ENCODE measurements at places on chromosomes 6 and 20. TPM values are rescaled to one million over a fixed set of nuclear protein-coding genes. Genes with fewer than 3 reads are reported as not detected.
A peak's percentile ranks its signal among the peaks of the same experiment; 100 is the strongest.

The CTCFL gene
- not detected for total RNA-seq

The RAMACL gene
- total RNA-seq, result 5.3 TPM

The ERVFRD-1 gene
- total RNA-seq, result not detected

The MAPK13 gene
- 6.8 TPM for total RNA-seq

The NRSN1 gene
- total RNA-seq, result not detected

The PRDM13 gene
- not detected for total RNA-seq

The CFAP206 gene
- 0.27 TPM for total RNA-seq

The IRAK1BP1 gene
- total RNA-seq, result 4.6 TPM

The NRSN2 gene
- 8.4 TPM for total RNA-seq

The MYT1 gene
- total RNA-seq, result not detected

The EYS gene
- total RNA-seq, result 1.6 TPM

The SIGLEC1 gene
- not detected for total RNA-seq

The C20orf141 gene
- total RNA-seq, result not detected

The HLA-DPA1 gene
- total RNA-seq, result not detected

The CALHM6 gene
- total RNA-seq, result not detected

- H3K4me3 ChIP-seq, result no peak overlapping the region
- H3K36me3 ChIP-seq, result peaks cover 5% of the 10 kb centered on the region
- no peak overlapping the region for H3K27ac ChIP-seq
- H3K4me1 ChIP-seq, result no peaks in the 10 kb centered on the region
- peaks cover 35% of the 10 kb centered on the region for H3K27me3 ChIP-seq
- DNase-seq, result no peak
Observed at GRCh38 chr20:60144974-60145527, 186.8 kb downstream of the CDH26 start.

GRCh38 chr6:29589423-29590048, 4.6 kb downstream of the OR2H2 start:
- H3K27ac ChIP-seq, result no peak overlapping the region
- H3K27me3 ChIP-seq, result peaks cover 68% of the 10 kb centered on the region
- no peak overlapping the region for H3K4me3 ChIP-seq
- DNase-seq, result peak; percentile 65
- no peaks in the 10 kb centered on the region for H3K36me3 ChIP-seq

DNA sequence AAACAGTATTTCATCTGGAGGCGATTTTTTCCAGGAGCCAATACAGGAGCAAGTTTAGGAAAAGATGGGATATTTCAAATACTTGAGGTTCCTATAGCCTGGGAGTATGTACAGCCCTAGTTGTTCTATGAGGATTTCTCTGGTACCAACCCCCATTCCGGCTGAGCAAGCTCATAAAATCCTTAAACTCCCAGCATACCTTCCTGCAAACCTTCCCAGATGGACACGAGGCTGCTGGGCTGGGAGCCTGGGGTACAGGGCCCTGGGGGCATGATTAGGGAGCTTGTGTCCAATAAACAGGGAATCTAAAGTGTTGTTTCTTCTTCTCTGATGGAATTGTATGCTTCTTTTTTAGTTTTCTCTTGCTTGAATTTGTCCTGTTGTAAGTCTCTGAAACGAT, 1.5 kb downstream of the PRRC2A start:
- H3K27ac ChIP-seq, result peak overlapping the region; percentile 89
- H3K27me3 ChIP-seq, result no peaks in the 10 kb centered on the region
- peaks cover 57% of the 10 kb centered on the region for H3K36me3 ChIP-seq
- H3K4me1 ChIP-seq, result peaks cover 17% of the 10 kb centered on the region
- no peak for DNase-seq

- H3K4me1 ChIP-seq, result no peaks in the 10 kb centered on the region
- H3K36me3 ChIP-seq, result peaks cover under 1% of the 10 kb centered on the region
- H3K4me3 ChIP-seq, result no peak overlapping the region
- H3K27ac ChIP-seq, result no peak overlapping the region
Observed at GRCh38 chr6:158758451-158758860, 60.7 kb downstream of the EZR start.

DNA sequence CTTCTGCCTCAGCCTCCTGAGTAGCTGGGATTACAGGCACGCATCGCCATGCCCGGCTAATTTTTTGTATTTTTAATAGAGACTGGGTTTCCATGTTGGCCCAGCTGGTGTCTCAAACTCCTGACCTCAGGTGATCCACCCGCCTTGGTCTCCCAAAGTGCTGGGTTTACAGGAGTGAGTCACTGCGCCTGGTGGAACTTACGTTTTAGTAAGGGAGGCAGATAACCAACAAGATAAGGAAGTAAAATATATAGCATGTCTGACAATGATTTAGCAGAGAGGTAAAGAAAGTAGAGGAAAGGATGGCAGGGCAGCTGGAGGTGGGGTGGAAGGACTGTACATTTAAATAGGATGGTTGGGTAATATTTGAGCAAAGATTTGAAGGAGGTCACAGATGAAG, 12.8 kb upstream of the MYMX start:
- H3K4me3 ChIP-seq, result no peak overlapping the region
- no peaks in the 10 kb centered on the region for H3K36me3 ChIP-seq
- peaks cover 20% of the 10 kb centered on the region for H3K4me1 ChIP-seq
- no peaks in the 10 kb centered on the region for H3K27me3 ChIP-seq
- H3K27ac ChIP-seq, result no peak overlapping the region

GRCh38 chr6:166712286-166713228, 85.5 kb upstream of the RPS6KA2 start:
- no peak overlapping the region for H3K27ac ChIP-seq
- H3K4me3 ChIP-seq, result no peak overlapping the region
- no peak for DNase-seq
- H3K27me3 ChIP-seq, result peaks cover 14% of the 10 kb centered on the region
- no peaks in the 10 kb centered on the region for H3K4me1 ChIP-seq

GRCh38 chr6:105204331-105204730, 24.5 kb upstream of the POPDC3 start:
- H3K36me3 ChIP-seq, result no peaks in the 10 kb centered on the region
- DNase-seq, result no peak
- no peak overlapping the region for H3K4me3 ChIP-seq
- peaks cover 6% of the 10 kb centered on the region for H3K4me1 ChIP-seq

DNA sequence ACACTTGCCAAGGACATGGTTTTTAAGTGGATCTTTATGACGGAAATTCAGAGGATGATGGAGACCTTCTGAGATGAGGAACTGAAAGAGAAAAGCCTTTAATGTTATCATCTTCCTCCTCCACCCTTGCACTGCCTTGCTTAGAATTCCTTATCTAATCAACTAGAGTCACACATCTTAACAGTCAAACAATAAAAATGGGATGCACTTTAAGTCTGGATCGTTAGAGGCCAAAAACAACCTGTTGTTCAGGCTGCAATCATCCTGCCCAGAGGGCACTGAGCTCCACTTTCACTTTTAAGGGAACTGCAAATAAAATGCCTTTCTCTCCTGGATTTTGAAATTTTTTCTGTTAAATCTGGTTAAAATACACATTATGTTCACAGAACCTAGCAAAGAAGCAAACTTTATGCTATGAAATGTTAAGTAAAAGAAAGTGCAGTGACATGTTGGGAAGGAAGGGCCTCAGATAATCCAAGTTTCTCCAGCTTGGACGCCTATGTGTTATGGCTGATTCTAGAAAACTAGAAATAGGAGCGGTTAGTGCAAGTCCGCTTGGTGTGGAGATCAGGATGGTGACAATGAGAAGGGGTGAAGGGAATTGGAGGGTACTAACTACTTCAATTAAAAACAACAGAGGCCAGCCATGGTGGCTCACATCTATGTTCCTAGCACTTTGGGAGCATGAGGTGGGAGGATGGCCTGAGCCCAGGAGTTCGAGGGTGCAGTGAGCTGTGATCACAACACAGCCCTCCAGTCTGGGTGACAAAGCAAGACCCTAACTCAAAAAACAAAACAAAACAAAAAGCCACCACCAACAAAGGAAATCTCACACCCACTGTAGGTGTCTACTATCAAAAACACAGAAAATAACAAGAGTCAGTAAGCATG, 66.4 kb upstream of the KIF13A start:
- no peaks in the 10 kb centered on the region for H3K36me3 ChIP-seq
- peak overlapping the region; percentile 66 for H3K27ac ChIP-seq
- H3K4me1 ChIP-seq, result peaks cover 27% of the 10 kb centered on the region
- no peak overlapping the region for H3K4me3 ChIP-seq

DNA sequence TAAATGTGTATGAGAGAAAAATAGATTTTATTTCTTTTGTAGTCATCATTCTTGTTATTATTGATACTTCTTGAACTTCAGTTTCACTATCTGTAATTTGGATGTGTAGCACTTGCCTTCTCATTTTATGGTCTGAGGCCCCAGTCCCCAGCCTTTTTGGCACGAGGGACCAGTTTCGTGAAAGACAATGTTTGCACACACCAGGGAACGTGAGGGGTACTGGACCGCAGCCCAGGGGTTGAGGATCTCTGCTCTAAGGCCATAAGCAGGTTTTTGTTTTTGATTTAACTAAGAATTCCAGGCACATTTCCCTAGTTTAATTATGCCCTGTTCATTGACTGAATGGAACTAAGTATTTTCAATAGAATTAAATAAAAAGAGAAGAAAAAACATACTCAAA, 261.5 kb downstream of the BMP2 start:
- peaks cover 5% of the 10 kb centered on the region for H3K36me3 ChIP-seq
- H3K27ac ChIP-seq, result no peak overlapping the region
- H3K4me3 ChIP-seq, result no peak overlapping the region
- no peaks in the 10 kb centered on the region for H3K4me1 ChIP-seq

GRCh38 chr6:45738057-45738455, 277.6 kb downstream of the CLIC5 start:
- peaks cover 15% of the 10 kb centered on the region for H3K27me3 ChIP-seq
- H3K4me1 ChIP-seq, result no peaks in the 10 kb centered on the region

DNA sequence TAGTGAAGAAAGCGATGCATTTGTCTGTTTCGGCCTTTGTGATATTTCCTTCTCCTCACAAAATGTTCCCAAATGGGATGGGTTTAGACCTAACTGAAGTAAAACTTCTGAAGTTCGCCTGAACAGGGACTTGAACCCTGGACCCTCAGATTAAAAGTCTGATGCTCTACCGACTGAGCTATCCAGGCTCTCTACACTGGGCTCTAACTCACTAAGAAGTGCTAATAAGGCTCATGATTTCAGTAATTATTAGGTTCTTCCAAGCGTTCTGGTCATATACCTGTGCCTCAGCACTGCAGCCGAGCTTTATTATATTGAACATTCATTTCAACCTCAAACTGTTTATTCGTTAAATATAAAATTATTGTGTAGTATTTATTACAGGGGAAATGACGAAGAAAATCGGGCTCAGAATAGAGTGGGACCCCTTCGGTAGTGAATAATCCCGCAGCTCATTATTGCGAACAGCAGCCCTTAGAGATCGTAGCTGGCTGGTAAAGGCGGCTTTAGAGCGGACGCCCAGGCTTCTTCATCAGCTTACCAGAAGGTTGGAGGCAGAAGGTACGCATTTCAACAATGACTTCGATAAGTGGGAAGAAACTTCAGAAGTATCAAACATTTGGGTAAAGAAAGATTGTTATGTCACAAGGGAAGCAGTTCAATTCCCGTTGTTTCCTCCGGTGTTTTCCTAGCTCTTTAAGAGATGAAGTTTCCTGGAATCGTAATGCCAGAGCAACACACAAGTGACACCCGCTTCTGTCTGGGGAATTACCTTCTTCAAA, 119.0 kb upstream of the ZNF184 start:
- H3K4me3 ChIP-seq, result no peak overlapping the region
- peak; percentile 44 for DNase-seq
- H3K4me1 ChIP-seq, result no peaks in the 10 kb centered on the region
- H3K36me3 ChIP-seq, result no peaks in the 10 kb centered on the region
- no peak overlapping the region for H3K27ac ChIP-seq
- H3K27me3 ChIP-seq, result no peaks in the 10 kb centered on the region

- no peaks in the 10 kb centered on the region for H3K27me3 ChIP-seq
- H3K27ac ChIP-seq, result no peak overlapping the region
- H3K4me3 ChIP-seq, result peak overlapping the region; percentile 75
- DNase-seq, result no peak
- H3K4me1 ChIP-seq, result peaks cover 15% of the 10 kb centered on the region
Observed at GRCh38 chr6:135853986-135854385, 2.5 kb downstream of the PDE7B start.

- H3K36me3 ChIP-seq, result no peaks in the 10 kb centered on the region
- no peak for DNase-seq
- no peak overlapping the region for H3K4me3 ChIP-seq
- no peak overlapping the region for H3K27ac ChIP-seq
Observed at GRCh38 chr20:36155991-36156390, 1.5 kb downstream of the EPB41L1 start.

DNA sequence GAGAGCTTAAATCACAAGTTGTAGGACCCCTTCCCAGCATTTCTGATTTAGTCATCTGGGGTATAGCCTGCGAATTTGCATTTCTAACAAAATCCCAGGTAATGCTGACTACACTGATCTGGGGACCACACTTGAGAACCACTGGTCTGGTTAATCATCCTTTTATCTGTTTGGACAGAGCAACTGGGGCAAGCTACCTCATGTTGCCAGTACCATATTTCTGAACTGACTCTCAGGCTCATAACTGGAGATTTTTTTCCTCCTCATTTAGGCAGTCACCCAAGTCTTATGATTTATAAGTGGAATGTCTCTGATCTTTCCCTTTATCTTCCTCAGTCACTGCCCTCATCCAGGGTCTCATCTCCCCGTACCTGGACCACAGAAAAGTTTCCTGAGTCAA, 12.0 kb upstream of the GTF3C6 start:
- H3K4me3 ChIP-seq, result no peak overlapping the region
- H3K27ac ChIP-seq, result peak overlapping the region; percentile 22
- H3K27me3 ChIP-seq, result no peaks in the 10 kb centered on the region
- no peaks in the 10 kb centered on the region for H3K36me3 ChIP-seq

GRCh38 chr6:25041485-25042035, 105.8 kb upstream of the RIPOR2 start:
- DNase-seq, result no peak
- peaks cover 6% of the 10 kb centered on the region for H3K36me3 ChIP-seq
- no peaks in the 10 kb centered on the region for H3K27me3 ChIP-seq
- H3K4me3 ChIP-seq, result no peak overlapping the region
- no peak overlapping the region for H3K27ac ChIP-seq

DNA sequence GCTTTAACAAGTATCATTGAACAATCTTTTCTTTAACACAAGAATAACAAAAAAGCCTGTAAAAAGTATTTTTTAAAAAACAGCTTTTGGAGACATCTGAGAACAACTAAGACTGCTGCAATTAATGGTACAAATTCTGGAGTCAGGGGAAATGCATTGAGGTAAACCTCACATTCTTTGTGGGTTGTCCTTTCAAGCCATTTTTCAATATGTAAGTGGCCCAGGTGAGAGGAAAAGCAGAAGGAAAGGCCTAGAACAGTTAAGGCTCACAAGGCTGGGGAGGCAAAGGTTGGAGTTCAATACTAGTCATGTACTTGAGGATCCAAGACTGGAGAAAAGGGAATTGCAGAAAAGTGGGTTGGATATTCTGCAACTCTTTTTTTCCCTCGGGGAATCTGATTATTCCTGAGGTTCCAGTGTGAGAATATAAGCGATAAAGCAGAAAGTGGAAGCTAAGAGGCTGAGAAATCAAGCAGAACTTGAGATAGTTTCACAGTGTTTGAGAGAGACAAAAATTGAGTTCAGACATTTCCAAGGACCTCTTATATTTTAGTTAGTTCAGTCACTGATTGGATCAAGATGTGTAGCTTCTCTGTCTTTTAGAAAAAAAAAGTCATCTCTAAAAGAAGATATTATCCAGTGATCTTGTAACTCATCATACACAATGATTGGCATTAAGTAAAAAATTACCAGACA, 25.0 kb upstream of the TXLNB start:
- no peaks in the 10 kb centered on the region for H3K27me3 ChIP-seq
- no peak overlapping the region for H3K4me3 ChIP-seq
- no peaks in the 10 kb centered on the region for H3K4me1 ChIP-seq
- H3K36me3 ChIP-seq, result no peaks in the 10 kb centered on the region

- H3K36me3 ChIP-seq, result no peaks in the 10 kb centered on the region
- no peak overlapping the region for H3K27ac ChIP-seq
- H3K4me1 ChIP-seq, result no peaks in the 10 kb centered on the region
- H3K4me3 ChIP-seq, result no peak overlapping the region
- H3K27me3 ChIP-seq, result peaks cover 78% of the 10 kb centered on the region
Observed at GRCh38 chr6:146664871-146665360, 66.1 kb downstream of the ADGB start.
